ENCODE measurements at places on chromosomes 12 and 14. TPM values are rescaled to one million over a fixed set of nuclear protein-coding genes. Genes with fewer than 3 reads are reported as not detected.
A peak's percentile ranks its signal among the peaks of the same experiment; 100 is the strongest.

Gene GAS2L3
- 16.6 TPM for polyA plus RNA-seq

Gene TTC6
- polyA plus RNA-seq, result 0.36 TPM

Gene TTLL5
- polyA plus RNA-seq, result 15.8 TPM

Gene CD27
- 0.71 TPM for polyA plus RNA-seq

Gene AMDHD1
- 0.10 TPM for polyA plus RNA-seq

Gene PPTC7
- 10.5 TPM for polyA plus RNA-seq

Gene PLEKHG7
- polyA plus RNA-seq, result 0.85 TPM

Gene YAF2
- polyA plus RNA-seq, result 28.3 TPM

- DNase-seq, result no peak
Measured at GRCh38 chr12:45852508-45852907, 123.0 kb downstream of the ARID2 start.

- no peak for DNase-seq
Measured at GRCh38 chr12:52611080-52611468, 7.3 kb downstream of the KRT73 start.

DNA sequence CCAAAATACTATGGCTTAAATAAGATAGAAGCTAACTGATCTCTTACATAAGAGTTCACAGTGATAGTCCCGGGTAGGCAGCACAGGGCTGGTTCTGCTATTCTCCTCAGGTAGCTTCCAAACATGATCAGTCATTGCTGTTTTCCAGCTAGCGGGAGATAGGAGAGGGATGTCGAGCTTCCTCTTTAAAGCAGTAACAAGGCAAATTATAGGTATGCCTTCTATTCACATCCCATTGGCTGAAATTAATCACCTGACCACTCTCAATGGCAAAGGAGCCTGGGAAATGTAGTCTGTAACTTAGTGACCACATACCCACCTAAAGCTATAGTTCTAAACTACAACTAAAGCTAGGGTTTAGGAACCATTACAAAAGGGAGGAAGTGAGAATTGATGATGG, 34.5 kb upstream of the VRK1 start:
- peak; percentile 19 for DNase-seq

GRCh38 chr12:106226884-106227640, 20.8 kb downstream of the CKAP4 start:
- DNase-seq, result peak; percentile 34

DNA sequence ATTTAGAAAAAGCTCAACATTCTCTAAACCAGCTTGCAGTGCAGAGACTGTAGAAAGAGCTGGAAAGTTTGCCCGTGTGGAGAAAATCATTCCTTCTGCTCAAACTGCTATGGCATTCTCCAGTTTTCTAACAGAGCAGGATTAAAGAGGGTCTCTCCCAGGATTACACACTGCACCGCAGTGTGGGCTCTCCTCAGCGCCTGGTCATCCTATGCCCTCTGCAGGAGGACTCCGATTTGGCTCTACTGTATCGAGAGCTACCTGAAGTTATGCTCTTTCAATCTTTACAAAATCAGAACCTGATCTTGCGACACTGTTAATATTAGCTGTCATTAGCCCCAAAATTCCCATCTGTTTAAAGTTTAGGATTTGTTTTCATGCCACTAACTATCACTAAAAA, 33.0 kb downstream of the BHLHE41 start:
- DNase-seq, result no peak

- DNase-seq, result no peak
Measured at GRCh38 chr12:48907245-48907644, 18.0 kb downstream of the FKBP11 start.

DNA sequence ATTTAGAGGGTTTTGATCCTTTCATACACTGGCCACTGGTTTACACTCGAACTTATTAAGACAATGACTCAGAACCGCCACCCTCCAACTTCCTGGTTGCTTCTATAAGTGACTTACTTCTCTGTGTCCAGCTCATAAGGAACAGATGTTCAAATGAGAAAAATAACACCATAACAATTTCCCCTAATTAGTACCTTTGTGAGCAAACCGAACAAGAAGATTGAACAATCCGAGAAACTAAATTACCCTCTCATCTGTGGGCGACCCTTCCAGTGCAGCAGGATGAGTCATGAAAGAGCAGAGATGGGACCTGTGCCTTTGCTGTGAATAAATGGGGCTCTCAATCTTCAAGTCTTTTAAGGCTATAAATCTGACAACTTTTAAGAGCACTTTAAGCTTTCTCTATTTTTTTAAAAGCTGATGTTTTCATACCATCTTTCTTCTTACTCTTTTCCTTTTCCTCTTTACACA, 146.8 kb upstream of the RASSF8 start:
- DNase-seq, result no peak

- DNase-seq, result no peak
Measured at GRCh38 chr12:102396276-102396675, 84.1 kb downstream of the IGF1 start.

- no peak for DNase-seq
Measured at GRCh38 chr14:80714474-80714873, 227.1 kb downstream of the CEP128 start.

DNA sequence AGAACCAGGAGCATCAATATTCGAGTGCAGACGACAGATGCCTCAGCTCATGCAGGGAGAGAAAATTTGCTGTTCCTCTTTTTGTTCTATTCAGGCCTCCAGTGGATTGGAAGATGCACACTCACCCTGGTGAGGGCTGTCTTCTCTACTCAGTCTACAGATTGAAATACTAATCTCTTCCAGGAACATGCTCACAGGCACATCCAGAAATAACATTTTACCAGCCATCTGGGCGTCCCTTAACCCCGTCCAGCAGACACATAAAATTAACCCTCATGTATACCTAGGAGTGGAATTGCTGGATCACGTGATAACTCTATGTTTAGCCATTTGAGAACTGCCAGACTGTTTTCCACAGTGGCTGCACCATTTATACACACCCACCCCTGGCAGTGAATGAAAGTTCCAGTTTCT, 4.5 kb upstream of the OAS2 start:
- DNase-seq, result no peak

- no peak for DNase-seq
Measured at GRCh38 chr12:6722863-6723262, 983 bp upstream of the COPS7A start.

DNA sequence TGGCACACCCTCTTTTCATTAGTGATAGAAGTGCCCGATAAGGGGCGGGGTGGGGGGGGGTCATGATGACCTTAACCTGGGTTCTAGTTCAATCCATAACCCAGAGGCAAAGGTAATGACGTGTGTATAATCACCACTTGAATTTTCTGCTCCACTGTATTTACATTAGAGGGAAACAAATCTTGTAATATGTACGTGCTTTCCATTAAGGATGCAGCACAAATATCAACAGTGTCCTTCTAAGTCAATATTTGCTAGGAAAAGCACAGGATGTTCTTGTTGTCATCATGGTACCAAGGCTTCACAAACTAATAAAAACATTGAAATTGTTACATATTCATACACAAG, 121.2 kb upstream of the SLC38A2 start:
- no peak for DNase-seq

GRCh38 chr14:102049258-102050025, 37.4 kb downstream of the HSP90AA1 start:
- DNase-seq, result no peak

DNA sequence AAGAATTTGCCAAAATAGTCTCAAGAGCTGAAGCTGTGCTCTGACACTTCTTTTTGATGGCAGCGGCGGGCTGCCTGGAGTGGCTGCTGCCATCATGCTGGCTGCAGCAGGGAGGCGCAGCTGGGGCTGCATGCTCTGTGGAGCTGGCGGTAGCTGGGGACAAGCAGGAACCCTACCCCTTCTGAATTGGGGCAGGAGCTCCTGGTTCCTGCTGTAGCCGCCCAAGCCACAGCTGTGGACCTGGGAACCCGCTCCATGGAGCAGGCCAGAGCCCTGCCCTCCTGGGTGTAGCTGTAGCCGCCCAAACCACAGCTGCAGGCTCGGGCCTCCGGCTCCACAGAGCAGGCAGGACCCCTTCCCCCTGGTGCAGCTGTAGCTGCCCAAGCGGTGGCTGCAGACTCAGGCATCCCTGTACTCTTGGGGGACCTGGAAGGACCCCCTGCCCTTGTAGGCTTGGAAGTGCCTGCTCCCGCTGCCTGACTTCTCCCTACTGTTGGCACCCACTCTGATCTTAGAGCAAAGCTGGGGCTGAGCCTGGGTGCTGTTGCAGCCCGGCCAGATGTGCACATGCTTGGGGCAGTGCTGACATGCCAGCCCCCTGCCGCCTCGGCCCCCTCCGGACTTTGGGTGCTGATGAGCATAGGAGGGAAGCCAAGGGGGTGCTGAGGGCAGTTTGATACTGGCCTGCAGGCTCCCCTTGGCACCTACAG, 33.3 kb downstream of the APAF1 start:
- no peak for DNase-seq

GRCh38 chr14:36514278-36515104, 5.5 kb downstream of the NKX2-1 start:
- no peak for DNase-seq

DNA sequence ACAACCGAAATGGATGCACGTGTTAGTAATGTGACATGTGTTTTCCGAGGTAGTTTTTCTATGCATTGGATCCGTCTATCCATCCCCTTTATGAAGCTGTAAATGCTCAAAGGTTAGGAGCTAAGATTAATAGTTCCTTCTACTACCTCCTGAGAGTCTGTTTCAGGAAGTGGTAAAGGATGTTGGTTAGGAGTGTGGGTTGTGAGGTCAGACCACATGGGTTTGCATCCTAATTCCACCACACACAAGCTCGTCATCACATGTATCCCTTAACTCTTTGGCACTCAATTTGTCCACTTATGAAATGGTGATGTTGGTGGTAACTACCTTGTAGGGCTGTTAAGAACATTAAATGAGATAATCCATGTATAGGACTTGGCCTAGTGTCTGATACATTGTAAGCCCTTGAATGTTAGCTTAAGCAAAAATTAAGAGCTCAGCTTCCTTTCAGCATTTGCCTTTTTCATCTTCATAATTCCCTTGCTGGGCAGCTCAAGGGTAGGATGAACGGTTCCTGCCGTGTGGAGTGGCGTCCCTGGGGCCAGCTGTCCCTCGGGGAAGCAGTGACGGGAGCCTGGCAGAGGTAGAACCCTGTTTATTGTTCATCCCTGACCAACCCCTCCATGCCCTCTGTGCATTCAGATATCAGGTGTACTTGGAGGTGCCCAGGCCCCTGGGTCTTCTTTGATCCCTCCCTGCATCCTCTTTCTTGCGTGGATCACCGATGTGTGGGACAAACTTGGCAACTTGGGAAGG, 52.3 kb downstream of the TSPAN9 start:
- no peak for DNase-seq

DNA sequence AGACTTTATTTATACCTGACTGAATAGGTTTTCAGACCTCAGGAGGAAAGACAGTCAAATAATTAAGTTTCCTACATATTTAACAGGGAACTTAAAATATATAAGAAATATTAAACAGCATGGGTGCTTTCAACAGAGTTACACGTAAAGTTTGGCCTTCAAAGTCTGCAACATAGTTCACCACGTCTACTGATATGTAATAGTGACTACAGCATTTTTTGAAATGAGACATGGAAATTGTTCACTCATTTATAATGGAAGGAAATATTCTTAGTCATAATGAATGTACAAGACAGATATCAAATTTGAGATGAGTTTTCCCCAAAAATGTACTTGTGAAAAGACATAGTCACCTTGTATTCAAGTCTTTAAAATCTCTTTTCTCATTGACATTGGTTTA, 56.7 kb upstream of the KCNMB4 start:
- DNase-seq, result no peak

DNA sequence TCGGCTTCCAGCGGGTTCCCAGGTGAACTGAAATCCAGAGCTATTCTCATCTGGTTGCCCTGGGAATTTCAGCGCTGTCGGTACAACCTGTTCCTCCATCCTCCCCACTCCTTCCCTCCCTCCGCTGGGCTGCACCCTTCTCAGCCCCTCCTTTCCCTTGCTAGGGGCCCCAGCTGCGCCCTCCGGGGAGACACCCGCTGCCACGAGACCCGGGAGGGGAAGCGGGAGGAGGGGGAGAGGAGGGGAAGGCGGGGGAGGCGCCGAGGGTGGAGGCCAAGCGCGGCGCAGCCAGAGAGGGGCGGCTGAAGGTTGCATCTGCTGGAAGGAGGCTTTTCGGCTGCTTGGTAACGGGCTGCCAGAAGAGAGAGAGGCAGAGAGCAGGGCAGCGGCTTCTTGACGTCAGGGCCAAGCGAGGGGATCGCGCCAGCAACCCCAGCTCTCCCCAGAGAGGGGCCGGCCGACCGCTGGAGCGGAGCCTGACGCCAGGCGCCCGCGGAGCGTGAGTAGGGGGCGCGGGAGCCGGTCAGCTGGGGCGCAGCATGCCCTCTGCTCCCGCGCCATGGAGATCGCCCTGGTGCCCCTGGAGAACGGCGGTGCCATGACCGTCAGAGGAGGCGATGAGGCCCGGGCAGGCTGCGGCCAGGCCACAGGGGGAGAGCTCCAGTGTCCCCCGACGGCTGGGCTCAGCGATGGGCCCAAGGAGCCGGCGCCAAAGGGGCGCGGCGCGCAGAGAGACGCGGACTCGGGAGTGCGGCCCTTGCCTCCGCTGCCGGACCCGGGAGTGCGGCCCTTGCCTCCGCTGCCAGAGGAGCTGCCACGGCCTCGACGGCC, at the start of gene KCNA5:
Gene KCNA5 (plus strand): TSS at position 291 of the 831 bp plus-strand sequence. CDS start 269 bp downstream, at position 560.
- peak; percentile 19 for DNase-seq

DNA sequence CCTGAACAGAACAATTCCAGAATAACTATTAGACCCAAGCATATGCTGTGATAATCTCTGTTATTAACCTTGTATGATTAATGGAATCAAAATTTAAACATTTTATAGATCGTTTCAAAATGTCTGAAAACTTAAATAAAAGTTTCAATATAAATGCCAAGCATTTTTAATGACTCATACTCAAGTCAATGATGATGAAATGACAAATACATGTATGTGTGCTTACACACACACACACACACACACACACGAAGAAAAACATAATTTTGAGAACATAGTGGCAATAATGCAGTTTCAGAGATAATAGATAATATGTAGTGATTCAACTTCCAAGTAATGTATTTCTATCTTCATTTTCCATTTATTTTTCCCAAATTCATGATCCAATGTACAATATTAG, 384.9 kb upstream of the FOXG1 start:
- no peak for DNase-seq

DNA sequence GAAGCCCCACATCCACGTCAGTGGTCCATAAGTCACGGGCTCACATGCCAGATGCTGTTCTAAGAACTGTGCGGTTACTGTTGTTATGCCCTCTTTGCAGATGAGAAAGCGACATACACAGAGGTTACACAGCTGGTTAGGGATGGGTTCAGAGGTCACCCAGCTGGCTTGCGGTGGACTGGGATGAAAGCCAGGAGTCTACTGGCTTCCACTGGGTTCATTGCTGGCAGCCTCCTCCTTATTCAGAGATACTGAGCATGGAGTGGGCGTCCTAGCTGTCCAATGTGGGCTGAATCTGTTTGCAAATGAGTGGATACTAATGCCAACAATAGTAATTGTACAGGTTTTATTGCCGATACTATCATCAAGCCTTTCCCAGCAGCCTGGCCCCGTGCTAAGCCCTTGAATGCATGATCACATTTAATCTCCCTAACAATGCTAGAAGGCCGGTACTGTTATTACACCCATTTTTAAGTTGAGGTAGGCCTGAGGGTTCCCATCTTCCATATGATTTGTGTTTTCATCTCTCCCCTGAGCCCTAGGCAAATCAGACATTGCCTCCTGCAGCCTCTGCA, 129.1 kb downstream of the PLXNC1 start:
- DNase-seq, result no peak

GRCh38 chr12:47833591-47834012, 13.9 kb upstream of the HDAC7 start:
- no peak for DNase-seq

All from hindlimb muscle (tissue), 1 donor.